ENCODE measurements at places on chromosomes 5 and 9.

GRCh38 chr9:86350006-86350760 is 4.0 kb downstream of the TUT7 start:
- DNase-seq, result no peak

DNA sequence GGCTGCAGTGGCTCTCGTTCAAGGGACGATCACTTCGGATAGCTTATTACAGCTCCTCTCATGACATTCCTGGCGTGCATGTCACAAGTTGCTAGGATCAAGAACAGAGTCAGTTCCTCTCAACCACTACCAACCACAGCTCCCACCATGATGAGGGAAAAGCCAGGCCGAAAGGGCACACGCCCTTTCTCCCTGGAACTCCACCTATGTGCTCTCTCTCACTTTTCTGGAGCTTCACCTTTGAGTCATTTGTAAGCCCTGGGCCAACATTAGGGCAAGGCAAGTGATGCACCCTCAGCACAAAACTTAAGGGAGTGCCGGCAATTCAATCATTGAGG is 1.6 kb downstream of the SPACA9 start:
- no peak for DNase-seq

DNA sequence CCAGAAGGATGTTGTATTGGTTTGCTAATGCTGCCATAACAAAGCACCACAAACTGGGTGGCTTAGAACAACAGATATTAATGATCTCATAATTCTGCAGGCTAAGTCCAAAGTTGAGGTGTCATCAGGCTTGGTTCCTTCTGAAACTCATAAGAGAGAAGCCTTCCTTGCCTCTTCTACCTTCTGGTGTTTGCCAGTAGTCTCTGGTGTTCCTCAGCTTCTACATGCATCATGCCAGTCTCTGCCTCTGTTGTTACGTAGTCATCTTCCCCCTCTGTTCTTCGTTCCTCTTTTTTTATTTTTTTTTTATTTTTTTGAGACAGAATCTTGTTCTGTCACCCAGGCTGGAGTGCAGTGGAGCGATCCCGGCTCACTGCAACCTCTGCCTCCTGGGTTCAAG is 61.8 kb downstream of the LRRC70 start:
- no peak for DNase-seq

- no peak for DNase-seq
Observed at GRCh38 chr5:89047571-89047970, 164.6 kb upstream of the MEF2C start.

- DNase-seq, result no peak
Observed at GRCh38 chr5:54834121-54834842, 151.1 kb downstream of the ESM1 start.

GRCh38 chr5:141514330-141515133 is 25.7 kb downstream of the PCDHGC5 start:
- DNase-seq, result no peak

- DNase-seq, result no peak
Observed at GRCh38 chr5:90274216-90274615, 135.3 kb downstream of the CETN3 start.

- DNase-seq, result no peak
Observed at GRCh38 chr5:58496488-58496887, 5.3 kb downstream of the GAPT start.

DNA sequence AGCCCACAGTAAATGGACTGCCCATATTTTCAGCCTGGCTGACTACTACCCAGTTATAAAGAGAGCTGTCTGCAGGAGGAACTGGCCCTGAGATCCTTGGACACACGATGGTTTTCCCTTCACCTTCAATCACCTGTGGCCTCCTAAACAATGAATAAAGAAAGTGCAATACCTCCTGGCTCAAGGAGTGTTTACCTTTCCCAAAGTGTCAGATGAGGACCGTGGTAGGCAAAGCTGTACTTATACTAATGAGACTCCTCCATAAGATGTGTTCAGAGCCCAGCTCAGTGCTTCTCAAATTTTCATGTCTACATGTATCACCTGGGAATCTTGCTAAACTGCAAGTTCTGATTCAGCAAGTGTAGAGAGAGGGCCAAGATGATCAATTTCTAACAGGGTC is 284.5 kb upstream of the VLDLR start:
- no peak for DNase-seq

GRCh38 chr9:35341585-35341984 is 148.3 kb upstream of the RUSC2 start:
- no peak for DNase-seq

DNA sequence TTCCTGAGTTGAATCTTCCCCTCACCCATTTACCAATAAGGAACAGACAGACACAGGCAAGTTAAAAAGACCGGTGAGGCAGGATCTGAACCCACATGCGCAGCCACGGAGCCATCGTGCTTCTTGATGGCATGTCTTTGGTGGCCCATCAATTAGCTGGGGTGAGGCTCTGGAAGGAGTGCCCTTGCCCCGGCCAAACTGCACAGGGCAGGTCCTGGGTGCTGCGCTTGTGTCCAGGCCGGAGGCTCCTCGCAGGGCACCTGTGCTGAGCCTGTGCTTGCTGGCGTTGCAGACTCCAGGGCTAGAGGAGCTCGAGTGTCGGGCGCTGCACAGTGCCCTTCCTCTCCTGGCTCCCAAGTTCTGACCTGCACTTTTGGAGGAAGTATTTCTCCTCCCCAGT is 66.4 kb downstream of the PSMB7 start:
- no peak for DNase-seq

- no peak for DNase-seq
Observed at GRCh38 chr5:14545862-14546261, 35.7 kb upstream of the OTULINL start.

All from non-pigmented ciliary epithelial cell (primary cell).